Calu3 (cell line): ENCODE measurements at places on chromosomes 6 and 20.

DNA sequence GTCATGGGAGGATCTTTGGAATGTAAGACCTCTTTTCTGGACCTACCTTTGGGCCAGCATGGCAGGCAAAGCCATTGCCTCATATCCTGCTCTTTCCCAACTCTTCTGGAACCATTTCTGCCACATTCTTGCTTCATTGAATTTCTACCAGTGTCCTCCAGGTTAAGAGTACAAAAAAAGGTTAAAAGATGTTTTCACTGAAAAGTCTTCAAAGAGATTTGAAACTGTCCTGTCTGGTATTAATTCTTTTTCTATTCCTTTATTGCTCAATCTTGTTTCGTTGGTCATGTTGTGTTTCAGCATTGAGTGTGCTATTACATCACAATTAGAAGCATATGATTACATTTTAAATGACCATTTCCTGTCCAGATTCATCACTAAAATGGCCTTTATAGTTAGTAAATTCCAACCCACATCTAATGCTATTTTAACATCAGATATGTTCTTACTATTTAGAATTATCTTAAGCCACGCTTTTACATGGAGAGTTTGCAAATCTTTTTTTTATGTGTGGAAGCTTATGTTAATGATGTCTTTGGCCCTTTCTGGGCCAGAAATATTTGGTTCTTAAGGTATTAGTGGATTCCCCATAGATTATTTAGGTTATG lies 450.9 kb downstream of the GJA1 start:
- no peak for DNase-seq

DNA sequence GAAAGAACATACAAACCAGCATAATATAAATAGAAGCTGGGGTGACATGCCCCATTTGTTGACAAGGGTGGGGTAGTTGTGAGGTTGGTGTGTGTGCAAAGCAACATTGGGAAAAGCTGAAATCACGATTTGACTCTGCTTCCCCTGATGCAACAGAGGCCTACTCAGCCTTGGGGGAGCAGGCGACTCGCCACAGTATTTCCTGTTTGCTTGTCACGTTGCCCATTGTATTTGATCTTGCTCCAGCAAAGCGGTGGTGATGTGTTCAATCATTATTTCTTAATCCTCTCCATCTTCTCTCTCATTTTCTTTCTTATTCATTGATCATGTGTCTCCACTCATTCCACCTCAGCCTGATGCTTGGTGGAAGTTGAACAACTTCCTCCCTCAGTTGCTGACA lies 165.8 kb upstream of the CITED2 start:
- DNase-seq = peak; percentile 8

DNA sequence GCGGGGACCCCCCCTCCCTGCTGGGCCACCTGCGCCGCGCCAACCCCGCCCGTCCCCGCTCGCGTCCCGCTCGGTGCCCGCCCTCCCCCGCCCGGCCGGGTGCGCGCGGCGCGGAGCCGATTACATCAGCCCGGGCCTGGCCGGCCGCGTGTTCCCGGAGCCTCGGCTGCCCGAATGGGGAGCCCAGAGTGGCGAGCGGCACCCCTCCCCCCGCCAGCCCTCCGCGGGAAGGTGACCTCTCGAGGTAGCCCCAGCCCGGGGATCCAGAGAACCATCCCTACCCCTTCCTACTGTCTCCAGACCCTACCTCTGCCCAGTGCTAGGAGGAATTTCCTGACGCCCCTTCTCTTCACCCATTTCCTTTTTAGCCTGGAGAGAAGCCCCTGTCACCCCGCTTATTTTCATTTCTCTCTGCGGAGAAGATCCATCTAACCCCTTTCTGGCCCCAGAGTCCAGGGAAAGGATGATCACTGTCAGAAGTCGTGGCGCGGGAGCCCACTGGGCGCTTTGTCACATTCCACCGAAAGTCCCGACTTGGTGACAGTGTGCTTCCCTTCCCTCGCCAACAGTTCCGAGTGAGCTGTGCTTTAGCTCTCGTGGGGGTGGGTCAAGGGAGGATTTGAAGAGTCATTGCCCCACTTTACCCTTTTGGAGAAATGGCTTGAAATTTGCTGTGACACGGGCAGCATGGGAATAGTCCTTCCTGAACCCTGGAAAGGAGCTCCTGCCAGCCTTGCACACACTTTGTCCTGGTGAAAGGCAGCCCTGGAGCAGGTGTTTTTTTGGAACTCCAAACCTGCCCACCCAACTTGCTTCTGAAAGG lies 2.1 kb downstream of the VEGFA start:
- DNase-seq = peak; percentile 81

DNA sequence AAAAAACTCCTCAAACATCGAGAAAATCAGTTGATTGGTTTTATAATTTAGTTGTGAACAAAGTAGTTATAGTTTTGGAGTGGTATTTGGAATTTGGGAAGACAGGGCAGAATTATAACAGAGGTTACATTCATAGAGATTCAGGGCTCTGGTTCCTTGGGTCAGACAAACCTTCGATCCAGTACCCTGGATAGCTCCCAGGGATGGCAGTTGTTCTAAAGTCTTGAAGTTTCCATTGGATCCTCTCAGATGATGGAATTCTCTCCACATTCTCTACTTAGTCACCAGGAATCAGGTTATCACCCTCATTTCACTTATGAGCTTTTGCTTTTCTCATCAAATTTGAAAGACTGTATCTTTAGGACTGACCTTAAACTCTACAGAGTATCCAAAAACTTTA lies 285.1 kb downstream of the CENPW start:
- DNase-seq = no peak

- DNase-seq = no peak
Measured at GRCh38 chr20:36369739-36370138, 63.6 kb downstream of the DLGAP4 start.

DNA sequence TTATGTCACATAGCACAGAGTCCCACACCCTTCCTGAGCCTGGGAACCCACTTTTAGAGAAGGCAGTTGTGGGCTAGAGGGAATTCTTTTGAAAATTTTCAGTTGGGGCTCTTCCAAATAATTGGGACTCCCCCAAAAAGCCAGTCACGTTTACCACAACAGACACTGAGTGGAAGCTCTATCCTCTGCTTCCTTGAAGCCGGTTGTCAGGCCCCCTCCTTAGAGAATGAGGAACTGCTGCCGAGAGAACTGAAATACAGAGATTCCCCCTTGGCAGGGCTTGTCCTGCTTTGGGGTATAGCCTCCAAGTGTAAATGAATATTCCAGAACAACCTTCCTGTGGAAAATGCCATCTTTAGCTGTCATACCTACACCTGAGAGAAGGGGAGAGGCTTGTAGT lies 2.7 kb upstream of the JAG1 start:
- DNase-seq = no peak

GRCh38 chr20:20265210-20265609 lies 102.7 kb upstream of the INSM1 start:
- DNase-seq = no peak

DNA sequence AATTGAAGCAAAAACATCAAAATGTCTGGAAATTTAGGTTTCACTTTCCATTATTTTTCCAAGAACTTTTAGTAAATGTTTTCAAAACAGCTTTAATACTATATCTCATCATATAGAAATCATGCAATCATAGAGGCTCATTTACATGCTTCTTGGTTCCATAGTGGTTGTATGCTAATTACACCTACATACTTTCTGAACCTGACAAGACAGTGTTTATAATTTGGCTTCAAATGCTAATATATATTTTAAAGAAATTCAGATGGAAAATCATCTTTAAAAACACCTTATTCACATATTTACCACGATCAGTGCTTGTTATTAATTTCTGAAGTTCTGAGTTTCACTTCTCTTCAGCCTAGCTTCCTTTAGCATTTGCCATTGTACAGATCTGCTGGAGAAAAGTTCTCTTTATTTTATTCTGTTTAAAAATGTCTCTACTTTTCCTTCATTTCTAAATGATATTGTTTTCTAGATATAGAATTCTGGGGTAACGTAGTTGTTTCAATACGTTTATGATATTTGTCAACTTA lies 89.9 kb downstream of the PLCB1 start:
- no peak for DNase-seq

- DNase-seq = peak; percentile 38
Measured at GRCh38 chr20:32894026-32894483, 35.3 kb downstream of the EFCAB8 start.

DNA sequence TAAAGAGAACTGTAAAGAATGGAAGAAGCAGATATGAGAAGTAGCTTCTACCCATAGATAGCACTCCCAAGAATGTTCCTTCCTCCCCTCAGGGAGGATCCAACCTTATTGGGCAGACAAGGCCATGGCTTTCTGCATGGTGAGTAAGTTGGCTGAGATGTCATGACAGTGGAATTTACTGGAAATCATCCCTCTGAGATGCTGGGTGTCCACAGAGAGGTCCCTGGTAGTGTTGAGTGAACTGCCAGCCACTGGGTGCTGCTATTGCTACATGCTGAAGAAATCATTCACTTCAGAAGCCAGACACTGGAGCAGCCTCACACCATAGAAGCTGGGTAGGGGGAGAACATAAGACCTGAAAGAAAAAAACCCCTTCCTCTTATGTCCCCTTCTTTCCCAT lies 46.4 kb upstream of the FERMT1 start:
- no peak for DNase-seq

GRCh38 chr6:79042799-79043126 lies 35.3 kb downstream of the PHIP start:
- DNase-seq = no peak

DNA sequence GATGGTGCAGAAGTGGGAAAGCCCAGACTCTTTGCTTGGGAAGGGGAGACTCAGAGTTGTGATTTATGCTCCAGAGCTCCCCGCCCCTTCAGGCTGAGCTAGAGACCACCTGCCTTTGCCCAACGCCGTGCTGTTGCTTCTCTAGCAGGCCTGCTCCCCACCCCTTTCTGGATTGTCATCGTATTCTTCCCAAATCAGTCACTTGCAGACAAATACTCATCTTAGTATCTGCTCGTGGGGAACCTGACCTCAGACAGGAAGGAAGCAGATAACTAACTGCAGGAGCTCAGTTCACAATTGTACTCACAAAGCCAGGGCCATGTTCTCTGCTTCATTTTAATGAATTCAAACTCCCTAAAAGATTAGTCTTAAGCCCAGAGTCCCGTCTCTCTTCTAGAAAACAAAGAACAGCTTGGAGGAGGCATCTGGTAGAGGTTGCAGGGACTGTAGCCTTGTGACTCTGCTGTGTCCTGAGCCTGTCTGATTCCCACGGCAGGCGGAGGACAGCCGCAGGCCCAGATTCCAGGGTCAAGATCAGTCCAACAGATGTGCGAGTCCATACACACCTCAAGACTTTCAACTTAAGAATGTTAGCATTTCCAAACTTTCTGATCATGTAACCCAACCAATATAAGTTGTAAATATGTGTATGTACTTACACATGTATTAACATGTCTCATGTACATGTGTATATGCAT lies 57.2 kb upstream of the GGTLC1 start:
- no peak for DNase-seq

DNA sequence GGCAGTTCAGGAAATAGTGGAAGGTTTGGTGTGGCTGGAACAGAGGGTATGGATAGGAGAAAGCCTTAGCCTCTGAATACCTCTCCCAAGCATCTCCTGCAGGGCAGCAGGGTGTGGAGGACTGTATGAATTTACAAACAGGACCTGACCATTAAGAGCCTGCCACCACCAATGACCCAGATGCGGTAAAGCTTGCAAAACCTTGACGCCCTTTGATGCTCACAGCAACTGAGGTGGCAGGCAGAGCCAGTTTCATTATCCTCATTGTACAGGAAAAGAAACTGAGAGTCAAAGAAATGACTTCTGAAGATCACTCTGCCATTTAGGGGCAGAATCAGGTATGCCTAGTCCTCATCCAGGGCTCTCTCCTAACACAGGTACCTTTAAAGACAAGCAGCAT lies 2.4 kb downstream of the HM13 start:
- DNase-seq = no peak

GRCh38 chr20:62561948-62562347 lies 80.4 kb upstream of the SLCO4A1 start:
- DNase-seq = no peak

DNA sequence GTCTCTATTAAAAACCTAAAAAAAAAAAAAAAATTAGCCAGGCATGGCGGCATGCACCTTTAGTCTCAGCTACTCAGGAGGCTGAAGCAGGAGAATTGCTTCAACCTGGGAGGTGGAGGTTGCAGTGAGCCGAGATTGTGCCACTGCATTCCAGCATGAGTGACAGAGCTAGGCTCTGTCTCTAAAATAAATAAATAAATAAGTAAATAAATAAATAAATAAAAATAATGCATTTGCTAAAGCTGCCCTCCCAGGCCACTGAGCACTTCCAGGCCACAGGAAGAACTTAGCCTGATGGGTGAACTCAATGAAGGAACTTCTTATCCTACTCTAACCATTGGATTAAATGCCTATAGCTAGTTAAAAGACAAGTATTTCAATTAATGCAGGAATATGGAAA lies 104.9 kb downstream of the SYNDIG1 start:
- no peak for DNase-seq

DNA sequence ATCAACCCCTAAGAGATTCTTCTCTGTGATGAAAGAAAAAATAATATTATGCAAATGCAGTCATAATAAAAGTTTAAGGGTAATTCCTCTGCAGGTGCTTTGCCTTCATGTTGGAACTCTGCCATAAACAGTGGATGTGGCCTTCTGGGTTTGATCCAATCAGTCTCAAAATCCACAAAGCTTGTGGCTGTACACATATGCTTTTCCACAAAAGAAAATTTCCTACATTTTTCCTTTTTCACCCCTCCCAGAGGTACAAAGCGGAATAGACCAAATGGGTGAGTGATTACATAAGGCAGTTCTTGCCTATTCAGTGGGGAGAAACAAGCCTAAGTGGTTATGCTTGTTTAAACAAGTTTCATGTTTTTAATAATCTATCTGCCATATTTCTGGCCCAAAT lies 16.7 kb downstream of the CALHM5 start:
- no peak for DNase-seq

- no peak for DNase-seq
Measured at GRCh38 chr20:44856856-44857448, 28.6 kb upstream of the YWHAB start.

GRCh38 chr6:13375360-13375878 lies 47.1 kb upstream of the TBC1D7 start:
- no peak for DNase-seq

- DNase-seq = no peak
Measured at GRCh38 chr6:111030008-111031007, 48.5 kb downstream of the RPF2 start.

DNA sequence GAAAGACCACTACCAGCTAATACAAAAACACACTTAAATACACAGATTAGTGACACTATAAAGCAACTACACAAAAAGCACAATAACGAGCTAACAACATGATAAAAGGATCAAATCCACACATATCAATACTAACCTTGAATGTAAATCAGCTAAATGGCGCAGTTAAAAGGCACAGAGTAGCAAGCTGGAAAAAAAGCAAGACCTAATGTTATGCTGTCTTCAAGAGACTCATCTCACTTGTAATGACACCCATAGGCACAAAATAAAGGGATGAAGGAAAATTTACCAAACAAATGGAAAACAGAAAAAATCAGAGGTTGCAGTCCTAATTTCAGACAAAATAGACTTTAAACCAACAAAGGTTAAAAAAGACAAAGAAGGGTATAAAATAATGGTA lies 86.3 kb downstream of the NUS1 start:
- no peak for DNase-seq

GRCh38 chr6:53752440-53752839 lies 42.4 kb upstream of the LRRC1 start:
- no peak for DNase-seq
